Neural crest cell (in vitro differentiated cells): ENCODE measurements at places on chromosomes 2 and 18.
A peak's percentile ranks its signal among the peaks of the same experiment; 100 is the strongest.

- DNase-seq: no peak
Observed at GRCh38 chr2:241728000-241728399, 6.4 kb upstream of the D2HGDH start.

- no peak for DNase-seq
Observed at GRCh38 chr2:172623249-172623965, 67.5 kb downstream of the PDK1 start.

DNA sequence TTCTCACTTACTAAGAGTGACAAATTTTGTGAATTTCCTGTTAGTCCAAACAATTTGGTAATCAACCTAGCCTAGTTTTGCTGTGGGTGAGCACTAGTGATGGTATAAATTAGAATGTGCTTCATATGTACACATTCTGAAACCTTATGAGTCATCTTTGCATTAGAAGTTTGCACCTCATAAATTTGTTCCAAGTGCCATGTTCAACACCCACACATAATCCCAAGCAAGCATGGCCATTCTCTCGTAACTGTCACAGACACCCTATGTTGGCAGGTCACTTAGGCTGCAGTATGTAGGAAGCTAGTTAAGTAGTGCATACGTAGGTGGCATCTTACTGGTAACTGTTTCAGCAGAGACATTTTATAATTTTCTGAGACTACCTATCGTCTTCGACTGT is 46.9 kb downstream of the NAB1 start:
- DNase-seq: no peak

DNA sequence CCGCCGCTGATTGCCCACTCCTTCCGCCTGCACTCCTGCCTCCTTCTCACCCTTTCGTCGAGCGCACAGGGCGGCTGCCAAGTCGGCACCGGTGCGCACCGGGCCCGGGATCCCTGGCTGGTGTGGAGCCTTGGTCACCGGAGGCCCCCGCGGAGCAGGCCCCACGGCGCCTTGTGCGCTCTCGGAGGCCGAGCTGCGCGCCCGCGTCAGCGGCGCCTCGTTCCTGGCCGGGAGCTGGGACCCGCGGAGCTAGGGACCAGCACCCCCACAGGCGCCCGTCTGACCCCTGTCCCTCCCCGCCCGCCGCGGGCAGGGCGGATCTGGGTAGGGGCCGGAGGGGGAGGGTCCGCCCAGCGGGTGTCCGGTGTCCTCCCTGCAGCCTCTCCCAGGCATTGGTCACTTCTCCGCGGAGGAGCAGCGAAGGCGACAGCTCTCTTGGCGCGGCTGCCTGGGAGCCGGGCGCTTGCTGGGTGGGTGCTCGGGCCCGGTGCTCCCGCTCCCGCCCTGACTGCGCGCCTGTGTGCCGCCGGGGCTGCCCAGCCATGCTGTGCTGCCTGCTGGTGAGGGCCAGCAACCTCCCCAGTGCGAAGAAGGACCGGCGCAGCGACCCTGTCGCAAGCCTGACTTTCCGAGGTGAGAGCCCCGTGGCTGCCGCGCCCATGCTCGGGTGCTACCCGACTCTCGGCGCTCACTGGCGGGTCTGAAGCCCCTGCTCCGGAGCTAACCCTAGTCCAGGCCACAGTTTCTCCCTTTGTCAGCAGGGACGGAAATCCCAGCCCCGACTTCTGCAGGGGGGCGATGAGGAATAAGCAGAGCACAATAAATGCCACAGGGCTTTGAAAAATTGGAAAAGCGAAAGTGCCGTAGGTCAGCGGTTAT is 13.2 kb downstream of the DYSF start:
- peak; percentile 32 for DNase-seq

GRCh38 chr18:75277610-75277928 is 67.0 kb downstream of the TSHZ1 start:
- DNase-seq: no peak

- no peak for DNase-seq
Observed at GRCh38 chr2:233210843-233211547, 40.5 kb upstream of the ATG16L1 start.

- DNase-seq: no peak
Observed at GRCh38 chr18:10062302-10063300, 148.8 kb downstream of the VAPA start.

- DNase-seq: no peak
Observed at GRCh38 chr2:119376810-119377209, 10.0 kb downstream of the DBI start.

DNA sequence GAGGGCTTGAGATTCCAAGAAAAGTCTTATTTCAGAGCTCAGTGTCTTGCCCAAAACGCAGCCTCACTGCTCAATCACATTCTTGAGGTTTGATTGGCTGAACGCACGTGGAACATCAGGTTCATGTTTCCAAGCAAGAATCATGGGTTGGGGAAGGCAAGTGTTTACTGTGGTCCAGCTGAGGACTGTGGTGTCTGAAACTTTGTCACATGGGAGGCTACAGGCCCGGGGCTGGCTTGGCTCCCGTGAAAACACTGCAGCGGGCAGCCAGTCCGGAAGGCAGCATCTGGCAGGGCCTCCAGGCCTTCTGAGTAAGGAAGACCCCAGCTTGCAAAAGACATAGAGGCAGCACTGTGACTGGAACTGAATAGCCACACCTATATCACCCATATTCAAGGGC is 84.7 kb downstream of the POLR1A start:
- no peak for DNase-seq

GRCh38 chr2:64599469-64599868 is 54.2 kb downstream of the SERTAD2 start:
- DNase-seq: no peak

DNA sequence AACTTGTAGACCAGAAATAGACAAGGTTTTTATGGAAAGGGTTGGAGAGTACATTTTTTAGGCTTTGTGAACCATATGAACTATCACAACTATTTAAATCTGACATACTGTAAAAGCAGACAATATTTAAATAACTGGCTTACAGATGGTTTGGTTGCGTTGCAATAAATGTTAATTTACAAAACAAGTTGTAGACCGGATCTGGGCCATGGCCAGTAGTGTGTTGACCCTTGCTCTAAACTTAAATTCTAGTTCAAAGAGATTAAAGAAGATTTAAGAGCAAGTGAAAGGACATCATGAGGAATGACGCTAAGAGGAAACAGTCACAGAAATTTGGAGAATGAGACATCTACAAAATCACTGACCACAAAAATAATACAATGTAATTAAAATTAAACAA is 652.7 kb downstream of the DCDC2C start:
- DNase-seq: no peak

DNA sequence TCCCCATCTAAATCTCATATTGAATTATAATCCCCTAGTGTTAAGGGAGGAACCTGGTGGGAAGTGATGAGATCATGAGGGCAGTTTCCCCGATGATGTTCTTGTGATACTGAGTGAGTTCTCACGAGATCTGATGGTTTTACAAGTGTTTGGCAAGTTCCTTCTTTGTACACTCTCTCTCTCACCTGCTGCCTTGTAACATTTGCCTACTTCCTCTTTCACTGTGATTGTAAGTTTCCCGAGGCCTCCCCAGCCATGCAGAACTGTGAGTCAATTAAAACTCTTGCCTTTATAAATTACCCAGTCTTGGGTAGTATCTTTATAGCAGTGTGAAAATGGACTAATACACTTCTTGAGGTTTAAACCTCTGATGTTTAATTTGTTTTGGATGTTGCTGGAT is 177.5 kb downstream of the CD8B2 start:
- DNase-seq: no peak

DNA sequence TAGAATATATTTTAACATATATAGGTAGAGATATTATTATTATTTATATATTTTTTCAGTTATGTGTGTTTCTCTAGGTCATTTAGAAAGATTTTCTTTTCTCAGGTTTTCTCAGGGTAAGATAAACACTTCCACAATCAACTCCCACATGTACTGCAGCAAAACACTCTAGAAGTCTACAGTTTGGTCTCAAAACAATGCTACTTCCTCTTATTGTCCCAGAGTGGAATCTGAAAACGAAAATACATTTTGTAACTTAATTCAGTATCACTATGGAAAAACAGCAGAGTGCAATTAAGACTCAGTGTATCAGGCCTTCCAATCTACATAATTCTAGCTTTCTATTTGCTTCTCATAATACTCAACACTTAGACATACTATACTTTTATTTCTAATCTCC is 190.1 kb upstream of the SLC35G4 start:
- DNase-seq: no peak

DNA sequence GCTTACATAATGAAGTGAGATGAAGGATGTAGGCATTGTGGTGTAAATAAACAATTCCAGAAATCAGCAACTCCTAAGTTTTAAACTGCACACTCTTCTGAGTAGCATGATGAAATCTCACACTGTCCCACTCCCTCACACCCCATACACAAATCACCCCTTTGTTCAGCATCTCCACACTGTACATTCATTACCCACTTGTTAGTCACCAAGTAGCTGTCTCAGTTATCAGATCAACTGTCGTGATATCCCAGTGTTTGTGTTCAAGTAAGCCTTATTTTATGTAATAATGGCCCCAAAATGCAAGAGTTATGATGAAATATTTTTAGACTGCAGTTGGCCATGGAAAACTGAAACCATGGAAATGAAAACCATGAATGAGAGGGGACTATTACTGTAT is 135.7 kb downstream of the GRB14 start:
- DNase-seq: no peak

DNA sequence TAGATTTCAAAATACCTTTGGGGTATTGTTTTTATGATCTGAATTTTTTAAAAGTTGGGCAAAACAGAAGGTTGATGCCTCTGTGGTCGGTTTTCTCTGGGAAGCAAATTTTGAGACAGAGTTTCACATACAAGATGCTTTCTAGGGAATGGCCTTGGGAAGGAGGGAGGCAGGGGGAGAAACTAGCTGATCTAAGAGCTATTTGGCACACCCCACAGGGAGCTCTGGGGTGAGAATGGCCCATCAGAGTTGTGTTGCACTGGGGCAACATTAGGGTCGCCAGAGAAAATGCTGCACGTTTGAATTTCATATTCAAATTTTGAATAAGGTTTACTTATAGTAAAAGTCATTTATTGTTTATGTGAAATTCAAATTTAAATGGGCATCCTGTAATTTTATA is 11.9 kb upstream of the ADAM23 start:
- no peak for DNase-seq

DNA sequence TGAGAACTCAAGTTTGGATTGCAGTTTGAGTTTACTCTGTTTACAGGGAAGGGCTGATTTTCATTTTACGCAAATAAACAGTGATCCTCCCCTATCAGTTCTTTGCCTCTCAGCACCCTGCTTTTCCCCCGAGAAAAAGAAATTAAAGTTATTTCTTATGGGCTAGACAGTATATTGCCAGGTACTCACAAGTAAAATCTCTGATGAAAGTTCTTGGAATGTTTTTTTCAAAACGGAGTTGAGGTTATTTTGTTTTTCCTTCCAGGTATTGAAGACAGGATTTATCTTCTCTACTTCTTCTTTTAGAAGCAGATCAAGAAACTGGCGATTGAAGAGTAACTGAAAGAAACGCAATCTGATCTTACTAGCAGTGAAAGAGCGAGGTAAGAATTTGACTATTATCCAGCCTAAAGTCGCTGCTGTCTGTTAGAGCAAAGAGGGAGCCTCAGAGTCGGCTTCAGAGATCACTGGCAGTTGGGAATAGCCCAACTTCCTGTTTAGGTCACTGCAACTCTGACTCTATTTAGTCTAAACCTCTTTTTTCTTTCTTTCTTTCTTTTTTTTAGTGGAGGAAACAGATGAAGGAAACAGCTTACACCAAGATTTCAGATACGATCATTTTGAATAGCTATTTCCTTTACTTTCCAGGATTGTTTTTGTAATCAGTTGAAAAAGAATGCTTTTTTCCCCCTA is at the start of gene TFPI:
TFPI (minus strand) TSS at position 425 of the 693 bp plus-strand sequence. CDS start 50,667 bp downstream, outside the sequence.
- no peak for DNase-seq

DNA sequence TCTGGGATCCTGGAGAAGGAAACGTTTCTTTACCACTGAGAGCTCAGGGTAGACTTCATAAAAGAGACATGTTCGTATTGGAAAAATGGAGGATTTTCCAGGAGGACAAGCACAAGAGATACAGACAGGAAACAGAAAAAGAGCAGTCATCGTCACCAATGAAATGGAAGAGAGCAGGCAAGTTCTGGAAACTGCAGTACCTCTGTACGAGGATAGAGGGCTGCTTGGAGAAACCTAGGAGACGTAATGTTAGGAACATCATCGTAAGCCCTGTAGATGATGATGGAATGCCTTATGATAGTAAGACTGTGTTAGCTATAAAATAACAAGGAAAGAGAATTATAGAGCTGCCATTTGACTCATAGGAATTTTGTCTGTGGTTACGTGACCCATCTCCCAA is 121.1 kb upstream of the KLHL14 start:
- no peak for DNase-seq

- DNase-seq: no peak
Observed at GRCh38 chr2:11408959-11409571, 56.9 kb downstream of the E2F6 start.

DNA sequence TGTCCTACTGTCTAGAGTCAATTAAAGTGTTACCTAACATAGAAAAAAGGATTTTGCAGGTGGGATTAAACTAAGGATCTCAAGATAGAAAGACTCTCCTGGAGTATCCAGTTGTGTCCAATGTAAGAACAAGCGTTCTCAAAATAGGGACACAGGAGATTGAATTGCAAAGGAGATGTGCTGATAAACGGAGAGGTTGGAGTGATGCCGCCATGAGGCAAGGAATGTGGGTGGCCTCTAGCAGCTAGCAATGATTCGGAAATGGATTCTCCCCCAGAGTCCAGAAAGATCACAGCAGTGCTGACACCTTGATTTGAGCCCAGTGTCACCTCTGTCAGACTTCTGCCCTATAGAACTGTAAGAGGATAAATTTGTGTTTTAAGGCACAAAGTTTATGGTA is 24.1 kb upstream of the IL1RN start:
- DNase-seq: no peak

GRCh38 chr2:189492451-189492850 is 51.2 kb downstream of the WDR75 start:
- DNase-seq: no peak

DNA sequence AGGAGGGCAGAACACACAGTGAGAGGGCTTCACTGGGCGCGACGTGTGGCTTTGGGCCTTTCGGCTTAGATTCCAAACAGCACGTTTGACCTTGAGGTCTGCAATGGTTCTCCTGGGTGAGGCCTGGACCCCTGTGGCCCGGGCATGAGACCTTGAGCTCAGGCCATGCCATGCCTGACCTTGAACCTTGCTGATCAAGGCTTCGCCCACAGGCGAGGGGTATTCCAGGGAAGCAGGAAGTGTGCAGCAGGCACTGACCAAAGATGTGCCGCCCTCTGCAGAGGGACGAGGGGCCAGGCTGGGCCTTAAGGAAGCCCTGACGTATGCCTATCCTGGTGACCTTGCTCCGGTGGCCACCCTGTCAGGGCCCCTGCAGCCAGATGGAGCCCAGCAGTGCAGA is 178.3 kb upstream of the HDAC4 start:
- no peak for DNase-seq

DNA sequence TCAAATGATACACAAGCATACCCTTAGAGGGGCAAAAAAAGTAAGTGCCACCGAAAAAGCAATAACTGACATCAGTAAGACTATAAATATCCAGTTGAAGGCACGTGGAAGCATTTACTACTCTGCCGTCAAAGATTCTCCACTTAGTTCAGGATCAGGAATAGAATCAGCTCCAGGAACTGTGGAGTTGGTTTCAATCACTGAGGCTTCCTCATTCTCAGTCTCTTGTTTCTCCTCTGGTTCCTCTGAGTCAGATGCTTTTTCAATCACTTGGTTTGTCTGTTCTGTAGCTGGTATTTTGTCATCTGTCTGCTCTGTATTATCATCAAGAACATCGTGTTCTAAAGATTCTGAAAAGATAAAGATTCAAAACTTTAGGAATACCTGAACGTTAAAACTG is 72.2 kb downstream of the LNPK start:
- DNase-seq: no peak

GRCh38 chr2:127052057-127052770 is 54.7 kb downstream of the BIN1 start:
- no peak for DNase-seq

GRCh38 chr2:165601065-165601830 is 131.8 kb downstream of the CSRNP3 start:
- no peak for DNase-seq
